ENCODE measurements at places on chromosomes 12 and 14. TPM values are rescaled to one million over a fixed set of nuclear protein-coding genes. Genes with fewer than 3 reads are reported as not detected.

GRCh38 chr12:121934309-121934664 is 15.9 kb downstream of the CFAP251 start:
- no peak for DNase-seq
- H3K27ac ChIP-seq = no peak overlapping the region
- H3K27me3 ChIP-seq = peaks cover 4% of the 10 kb centered on the region
- no peak overlapping the region for H3K4me3 ChIP-seq
- peaks cover 4% of the 10 kb centered on the region for H3K4me1 ChIP-seq

DNA sequence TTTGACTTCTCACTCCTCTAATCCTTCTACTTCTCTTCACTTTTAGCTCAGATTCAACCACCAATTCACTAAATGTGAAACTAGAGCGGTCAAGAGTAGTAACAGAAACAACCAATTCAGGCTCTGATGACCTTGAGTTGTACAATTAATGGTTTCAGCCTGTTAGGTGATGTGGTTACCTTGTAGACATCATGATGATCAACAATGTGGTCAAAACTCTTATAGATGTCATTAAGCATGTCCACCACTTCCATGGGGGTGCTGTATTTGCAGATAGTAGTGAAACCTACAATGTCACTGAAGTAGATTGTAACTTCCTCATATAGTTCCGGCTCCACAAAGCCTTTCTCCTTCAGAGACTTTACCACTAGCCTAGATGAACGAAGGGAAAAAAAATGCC is 54.1 kb upstream of the PLBD1 start:
- H3K4me3 ChIP-seq = no peak overlapping the region
- peaks cover 16% of the 10 kb centered on the region for H3K4me1 ChIP-seq
- no peak overlapping the region for H3K27ac ChIP-seq
- H3K27me3 ChIP-seq = no peaks in the 10 kb centered on the region

DNA sequence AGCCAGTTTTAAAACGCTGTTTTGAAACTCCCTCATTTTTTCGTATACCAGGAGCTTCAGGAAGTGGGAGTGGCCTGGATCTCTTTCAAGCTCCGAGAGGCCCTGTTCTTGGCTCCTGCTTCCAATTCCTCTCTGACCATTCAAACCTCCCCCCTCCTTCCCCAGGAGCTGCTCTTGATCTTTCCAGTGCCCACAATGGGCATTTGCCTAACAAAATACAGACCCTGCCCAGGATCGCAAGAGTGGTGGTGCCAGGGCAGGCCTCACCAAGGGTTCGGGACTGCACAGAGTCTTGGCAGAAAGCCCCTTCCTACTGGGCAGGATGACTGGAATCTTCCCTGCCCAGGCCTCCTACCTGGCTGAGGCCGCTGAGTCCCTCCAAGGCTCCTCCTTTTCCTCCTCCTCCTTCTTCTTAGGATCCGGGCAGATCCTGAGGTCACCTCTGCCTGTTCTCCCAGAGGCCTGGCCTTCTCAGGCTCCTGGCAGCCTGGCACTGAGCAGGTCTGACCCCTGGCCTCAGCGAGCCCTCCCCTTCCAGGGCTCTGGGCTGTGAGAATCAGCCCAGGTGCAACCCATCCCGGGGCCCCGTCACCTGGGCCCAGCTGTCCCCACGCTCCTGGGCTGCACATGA is 46.9 kb upstream of the NOS1 start:
- H3K4me3 ChIP-seq = no peak overlapping the region
- no peak overlapping the region for H3K27ac ChIP-seq
- peaks cover 41% of the 10 kb centered on the region for H3K27me3 ChIP-seq
- no peaks in the 10 kb centered on the region for H3K36me3 ChIP-seq
- H3K4me1 ChIP-seq = no peaks in the 10 kb centered on the region
- no peak for DNase-seq

DNA sequence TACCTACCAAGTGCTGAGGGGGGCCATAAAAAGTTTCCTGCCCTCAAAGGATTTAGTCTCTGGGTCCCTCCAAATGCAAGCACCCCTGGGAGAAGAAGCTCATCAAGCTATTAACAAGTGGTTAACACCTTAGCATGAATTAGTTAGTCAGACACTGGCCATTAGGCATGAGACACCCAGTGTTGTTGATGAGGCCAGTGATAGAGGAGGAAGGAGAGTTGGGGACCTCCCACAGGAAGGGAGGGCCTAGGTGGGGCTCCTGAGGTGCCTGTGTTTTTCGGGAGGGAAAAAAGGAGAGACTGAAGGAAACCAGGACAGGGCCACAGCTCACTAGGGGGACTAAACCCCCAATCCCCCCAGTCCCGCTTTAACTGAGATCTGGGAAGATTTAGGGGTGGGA is 4.5 kb upstream of the KRT71 start:
- no peaks in the 10 kb centered on the region for H3K4me1 ChIP-seq
- H3K36me3 ChIP-seq = no peaks in the 10 kb centered on the region
- H3K4me3 ChIP-seq = no peak overlapping the region
- no peak for DNase-seq
- peaks cover 55% of the 10 kb centered on the region for H3K27me3 ChIP-seq

DNA sequence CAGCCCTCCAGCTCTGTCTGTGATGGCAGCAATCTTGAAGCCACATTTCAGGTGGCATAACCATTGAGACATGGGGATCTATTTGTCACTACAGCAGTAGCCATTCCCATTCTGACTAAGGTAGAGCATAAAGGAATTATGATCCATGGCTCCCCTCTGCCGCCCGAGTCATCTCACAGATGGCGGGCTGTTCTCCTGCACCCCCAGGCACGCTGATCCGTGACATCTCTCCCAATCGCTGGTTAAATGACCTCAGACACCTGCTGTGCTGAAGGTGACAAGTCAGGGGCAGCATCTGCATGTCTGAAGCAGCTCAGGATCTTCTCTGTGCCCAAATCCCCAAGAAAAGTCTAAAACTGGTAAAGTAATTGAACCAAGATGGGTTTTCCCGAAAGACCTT is 124.3 kb downstream of the ZFP36L1 start:
- H3K27me3 ChIP-seq = no peaks in the 10 kb centered on the region
- H3K27ac ChIP-seq = no peak overlapping the region
- peaks cover 13% of the 10 kb centered on the region for H3K4me1 ChIP-seq
- H3K36me3 ChIP-seq = no peaks in the 10 kb centered on the region
- H3K4me3 ChIP-seq = no peak overlapping the region

DNA sequence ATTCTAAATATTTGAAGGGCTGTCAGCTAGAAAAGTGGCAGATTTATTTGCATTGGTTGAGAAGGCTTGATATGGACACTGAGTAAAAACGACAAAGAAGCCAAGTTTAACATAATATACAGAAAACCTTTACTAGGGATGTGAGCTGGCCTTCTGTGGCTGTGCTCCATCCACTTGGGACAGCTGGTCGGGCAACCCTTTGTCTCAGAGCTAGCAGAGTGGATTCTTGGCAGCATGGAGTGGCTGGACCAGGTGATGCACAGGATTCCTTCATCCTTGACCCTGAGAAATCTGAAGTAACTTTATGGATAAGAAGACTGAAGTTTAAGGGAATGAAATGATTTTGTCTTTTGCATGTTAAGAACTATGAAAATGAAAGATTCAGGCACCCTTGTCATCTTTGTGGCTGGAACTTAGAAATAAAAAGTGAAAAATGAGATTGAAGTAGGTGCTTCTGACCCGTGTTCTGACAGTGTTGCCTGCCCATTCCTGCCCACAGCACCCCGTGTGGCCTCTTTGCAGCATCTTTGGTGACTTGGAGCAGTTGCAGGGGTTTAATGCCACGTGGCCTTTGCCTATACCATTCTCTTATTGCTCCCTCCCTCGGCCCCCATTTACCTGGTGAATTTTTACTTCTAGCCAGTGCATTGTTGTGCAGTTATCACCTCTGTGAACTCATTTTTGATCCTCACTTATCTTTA is 32.6 kb downstream of the PELI2 start:
- H3K4me1 ChIP-seq = peaks cover 14% of the 10 kb centered on the region
- no peak overlapping the region for H3K4me3 ChIP-seq
- no peaks in the 10 kb centered on the region for H3K36me3 ChIP-seq
- H3K27me3 ChIP-seq = no peaks in the 10 kb centered on the region

The ACVRL1 gene
- total RNA-seq = not detected

The ST8SIA1 gene
- total RNA-seq = 5.3 TPM

The UNC119B gene
- total RNA-seq = 66.6 TPM
